Activated CD4-positive, alpha-beta T cell treated with anti-CD3 and anti-CD28 coated beads for 24 hours (primary cell): ENCODE measurements at places on chromosomes 2 and 18.

- no peak for DNase-seq
Measured at GRCh38 chr2:62382757-62383156, 123.2 kb downstream of the TMEM17 start.

DNA sequence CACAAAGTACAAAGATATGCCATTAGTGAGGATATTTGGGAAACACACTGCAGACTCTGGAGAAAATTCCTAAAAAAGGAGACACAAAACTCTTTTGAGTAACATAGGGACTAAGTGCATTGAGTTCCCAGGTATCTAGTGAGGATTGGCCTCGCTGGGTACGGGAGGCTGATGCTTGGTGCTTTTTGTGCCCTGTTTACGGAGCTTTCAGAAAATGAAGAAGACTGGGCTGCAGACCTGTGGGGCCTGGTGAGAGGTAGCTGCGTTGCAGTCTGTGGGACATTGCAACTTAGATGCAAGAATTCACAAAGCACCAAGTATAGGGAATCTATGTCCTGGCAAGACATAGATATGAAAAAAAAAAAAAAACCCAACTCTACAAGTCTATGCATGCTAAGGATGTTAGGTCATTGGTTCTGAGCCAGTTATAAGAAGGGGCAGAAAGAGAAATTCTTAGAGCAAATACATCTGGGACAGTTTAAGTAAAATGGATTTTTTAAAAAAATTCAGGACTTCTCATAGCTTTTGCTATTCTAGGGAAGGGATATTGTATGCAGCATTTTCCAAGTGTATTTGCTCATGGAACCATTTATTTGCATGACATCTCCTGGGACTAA lies 156.0 kb downstream of the SLC4A3 start:
- DNase-seq: no peak

GRCh38 chr2:26849056-26849999 lies 1.4 kb downstream of the DPYSL5 start:
- no peak for DNase-seq

DNA sequence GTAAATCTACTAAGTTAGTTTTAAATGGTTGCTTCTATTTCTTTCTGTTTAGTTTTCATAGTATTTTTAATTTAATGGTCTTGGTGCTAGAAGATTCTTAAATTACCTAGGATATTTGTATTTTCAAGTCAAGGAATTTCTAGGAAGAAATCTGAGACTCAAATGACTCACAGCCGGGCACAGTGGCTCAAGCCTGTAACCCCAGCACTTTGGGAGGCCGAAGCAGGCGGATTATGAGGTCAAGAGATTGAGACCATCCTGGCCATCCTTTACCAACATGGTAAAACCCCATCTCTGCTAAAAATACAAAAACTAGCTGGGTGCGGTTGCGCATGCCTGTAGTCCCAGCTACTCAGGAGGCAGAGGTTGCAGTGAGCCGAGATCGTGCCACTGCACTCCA lies 95.5 kb downstream of the C2orf74 start:
- no peak for DNase-seq

DNA sequence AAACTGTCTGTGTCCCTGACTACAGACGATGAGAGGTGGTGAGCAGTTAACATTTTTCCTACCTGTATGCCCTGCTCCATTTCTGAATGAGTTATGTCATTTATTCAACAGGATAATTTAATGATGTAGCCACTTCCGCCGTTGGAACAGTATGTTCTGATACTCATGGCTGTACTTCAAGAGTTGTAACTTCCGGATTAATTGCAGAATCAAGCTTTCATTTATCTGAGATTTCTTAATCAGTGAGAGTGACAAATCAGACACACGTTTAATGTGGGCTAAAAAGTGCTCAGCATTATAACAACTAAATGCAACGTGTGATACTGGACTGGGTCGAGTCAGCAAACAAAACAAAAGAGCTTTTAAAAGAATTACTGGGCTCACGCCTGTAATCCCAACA lies 107.7 kb downstream of the KCTD1 start:
- no peak for DNase-seq

DNA sequence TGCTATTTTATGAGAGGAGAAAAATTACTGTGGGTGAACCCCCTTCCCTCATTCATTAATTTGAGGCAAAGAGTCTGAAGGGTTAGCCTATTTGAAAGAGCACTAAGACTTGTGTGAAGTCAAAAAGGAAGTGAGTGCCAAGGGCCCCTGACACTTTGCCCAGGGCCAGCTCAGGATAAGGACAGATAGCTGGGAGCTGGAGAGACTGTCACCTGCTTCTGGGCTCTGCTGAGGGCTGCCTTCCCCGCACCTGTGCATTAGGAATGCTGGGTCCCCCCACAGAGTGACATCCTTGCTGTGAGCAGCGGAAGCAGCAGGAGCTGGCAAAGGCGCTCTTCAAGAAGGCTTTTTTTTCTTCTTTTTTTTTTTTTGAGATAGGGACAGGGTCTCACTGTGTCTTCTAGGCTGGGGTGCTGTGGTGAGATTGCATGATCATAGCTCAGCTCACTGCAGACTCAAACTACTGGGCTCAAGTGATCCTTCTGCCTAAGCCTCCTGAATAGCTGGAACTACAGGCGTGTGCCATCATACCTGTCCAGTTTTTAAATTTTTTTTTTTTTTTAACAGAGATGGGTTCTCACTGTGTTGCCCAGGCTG lies 148.3 kb downstream of the AQP4 start:
- no peak for DNase-seq

DNA sequence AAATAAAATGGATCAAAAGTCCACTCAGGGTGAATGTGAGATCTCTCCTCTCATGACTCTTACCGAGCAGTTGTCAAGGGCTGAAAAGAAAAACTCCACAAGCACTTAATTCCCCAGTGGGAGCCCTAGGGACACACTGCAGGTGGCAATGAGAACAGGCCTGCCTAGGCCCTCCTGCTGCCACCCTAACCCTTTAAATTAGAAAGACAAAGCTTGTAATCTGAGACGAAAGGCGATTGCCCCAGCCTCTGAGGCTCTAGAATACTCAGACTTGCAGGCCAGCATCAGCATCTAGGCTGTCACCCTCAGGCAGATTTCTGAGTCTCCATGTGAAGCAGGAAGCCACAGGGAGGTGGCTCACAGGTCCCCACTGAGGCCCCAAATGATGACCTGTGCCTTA lies 457.0 kb upstream of the MYT1L start:
- DNase-seq: no peak

- no peak for DNase-seq
Measured at GRCh38 chr2:232292395-232293154, 86.0 kb upstream of the ALPP start.

- DNase-seq: peak; percentile 80
Measured at GRCh38 chr2:10832203-10832936, 19.8 kb upstream of the PDIA6 start.

DNA sequence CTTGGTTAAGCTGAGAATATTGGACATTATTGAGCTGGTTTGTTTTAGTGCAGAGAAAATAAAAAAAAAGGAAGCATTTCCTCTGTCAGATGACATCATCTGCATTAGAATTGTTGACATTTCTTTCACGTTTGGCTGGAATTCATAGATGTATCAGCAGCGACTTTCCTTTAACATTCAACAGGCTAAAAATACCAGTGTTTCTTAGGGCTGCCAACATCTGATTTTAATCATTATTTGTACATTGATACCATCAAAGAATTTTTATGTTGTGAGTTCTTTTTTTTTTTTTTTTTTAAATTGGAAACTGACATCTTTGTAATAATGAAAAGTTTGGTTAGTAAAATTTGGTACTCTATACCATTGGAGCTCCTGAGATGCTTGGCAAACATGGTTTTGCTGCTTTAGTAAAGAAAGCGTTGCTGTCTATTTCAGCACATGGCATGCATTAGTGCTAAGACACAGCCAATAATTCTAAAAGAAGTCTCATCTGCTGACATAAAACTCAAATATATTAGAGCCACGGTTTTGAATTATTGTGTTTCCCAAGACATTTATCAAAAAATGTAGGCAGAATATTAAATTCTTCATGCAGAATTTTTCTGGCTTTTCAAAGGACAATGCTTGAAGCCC lies 33.6 kb downstream of the GTF2A1L start:
- DNase-seq: no peak

GRCh38 chr2:191421950-191422349 lies 176.7 kb downstream of the MYO1B start:
- no peak for DNase-seq

DNA sequence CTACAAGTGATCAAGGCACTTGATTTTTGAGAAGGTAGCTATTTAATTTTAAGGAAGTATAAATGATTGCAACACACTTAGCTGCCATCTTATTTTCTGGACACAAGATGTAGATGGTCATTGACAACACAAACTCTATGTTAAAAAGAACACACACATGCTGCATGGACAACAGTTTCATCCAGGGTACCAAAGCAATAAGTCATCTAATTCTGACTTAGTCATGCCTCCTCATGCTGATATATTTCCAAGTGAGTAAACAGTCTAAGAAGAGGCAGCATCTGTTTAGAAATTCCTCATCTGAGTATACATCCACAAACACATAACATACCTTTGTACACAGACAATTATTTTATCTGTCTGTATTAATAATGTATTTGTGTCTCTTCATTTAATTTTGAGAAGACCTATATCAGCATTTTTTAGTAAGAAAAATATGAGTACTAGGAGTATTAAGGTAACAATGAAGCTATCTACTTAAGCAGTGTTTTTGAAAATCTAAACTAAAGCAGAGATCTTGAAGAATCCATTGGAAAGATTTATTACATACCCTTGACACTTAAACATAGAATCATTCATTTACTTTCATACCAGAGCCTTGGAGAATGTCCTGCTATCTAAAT lies 84.9 kb downstream of the SCN1A start:
- DNase-seq: no peak

GRCh38 chr2:43170405-43171105 lies 55.9 kb downstream of the ZFP36L2 start:
- no peak for DNase-seq

- peak; percentile 31 for DNase-seq
Measured at GRCh38 chr2:168336786-168337388, 89.5 kb upstream of the STK39 start.

GRCh38 chr2:19559596-19560240 lies 201.3 kb upstream of the OSR1 start:
- no peak for DNase-seq

GRCh38 chr2:223771475-223771874 lies 65.9 kb downstream of the AP1S3 start:
- no peak for DNase-seq

DNA sequence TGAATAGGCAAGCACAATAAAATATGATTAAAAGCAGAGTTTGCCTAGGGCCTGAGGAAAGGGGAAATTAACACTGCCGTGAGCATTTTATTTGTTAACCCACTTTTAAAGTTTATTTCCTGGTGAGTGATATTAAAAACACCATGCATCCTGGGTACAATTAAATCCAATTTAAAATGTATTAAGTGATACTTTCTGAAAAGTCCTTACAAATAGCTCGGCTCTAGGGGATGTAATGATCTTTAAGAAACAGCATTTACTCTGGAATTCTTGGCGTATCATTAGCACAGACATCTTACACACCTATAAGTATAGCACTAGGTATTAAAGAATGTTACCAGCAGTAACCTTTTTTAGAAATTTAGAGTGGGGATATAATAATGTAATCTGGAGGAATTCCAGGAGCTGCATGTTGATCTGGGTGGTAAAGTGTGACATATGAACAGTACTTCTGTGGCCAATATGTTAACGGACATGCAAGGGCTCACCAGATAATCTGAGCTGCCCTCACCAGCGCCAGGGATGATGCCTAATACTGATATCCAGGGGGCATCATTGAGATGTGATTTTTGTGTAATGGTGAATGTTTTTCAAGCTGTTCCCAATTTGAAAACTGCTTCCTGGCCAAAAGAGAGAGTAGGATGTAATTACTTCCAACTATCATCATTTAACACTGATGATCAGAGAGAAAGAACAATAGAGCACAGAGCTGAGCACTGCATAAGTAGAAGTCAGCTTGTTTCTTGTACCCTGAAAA lies 235.9 kb downstream of the DSEL start:
- no peak for DNase-seq

- DNase-seq: no peak
Measured at GRCh38 chr2:152062125-152063091, 36.4 kb downstream of the CACNB4 start.

DNA sequence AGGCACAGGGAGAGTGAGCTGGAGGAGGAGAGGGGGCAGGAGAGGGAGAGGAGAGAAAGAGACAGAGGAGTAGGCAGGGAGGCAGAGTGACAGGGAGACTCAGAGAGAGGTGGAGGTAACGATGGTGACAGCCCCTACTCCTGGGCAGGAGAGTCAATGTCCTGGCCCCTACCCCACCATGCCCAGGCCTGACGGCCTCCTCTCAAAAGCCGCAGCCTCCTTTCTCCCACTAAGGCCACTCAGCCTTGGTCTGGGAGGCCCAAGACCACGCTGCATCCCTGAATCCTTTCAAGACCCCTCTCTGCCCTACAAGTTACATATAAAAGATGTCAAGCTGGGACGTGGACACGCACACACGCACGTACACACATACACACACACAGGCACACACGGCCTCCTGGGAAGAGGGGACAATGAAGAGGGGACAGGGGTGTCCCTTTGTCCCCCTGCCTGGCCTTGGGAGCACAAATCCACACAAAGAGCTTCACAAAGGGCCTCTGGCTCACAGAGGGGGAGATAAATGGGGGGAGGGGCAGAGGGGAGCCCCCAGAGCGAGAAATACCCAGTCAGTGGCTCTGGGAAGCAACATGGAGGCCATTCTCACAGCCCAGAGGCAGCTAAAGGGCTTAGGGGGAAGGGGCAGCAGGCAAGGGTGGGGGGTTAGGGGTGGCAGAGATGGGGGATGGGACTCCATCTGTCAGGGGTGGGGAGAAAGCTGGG lies 19.5 kb upstream of the TNS1 start:
- DNase-seq: no peak

GRCh38 chr18:79794846-79795245 lies 2.9 kb upstream of the KCNG2 start:
- no peak for DNase-seq

DNA sequence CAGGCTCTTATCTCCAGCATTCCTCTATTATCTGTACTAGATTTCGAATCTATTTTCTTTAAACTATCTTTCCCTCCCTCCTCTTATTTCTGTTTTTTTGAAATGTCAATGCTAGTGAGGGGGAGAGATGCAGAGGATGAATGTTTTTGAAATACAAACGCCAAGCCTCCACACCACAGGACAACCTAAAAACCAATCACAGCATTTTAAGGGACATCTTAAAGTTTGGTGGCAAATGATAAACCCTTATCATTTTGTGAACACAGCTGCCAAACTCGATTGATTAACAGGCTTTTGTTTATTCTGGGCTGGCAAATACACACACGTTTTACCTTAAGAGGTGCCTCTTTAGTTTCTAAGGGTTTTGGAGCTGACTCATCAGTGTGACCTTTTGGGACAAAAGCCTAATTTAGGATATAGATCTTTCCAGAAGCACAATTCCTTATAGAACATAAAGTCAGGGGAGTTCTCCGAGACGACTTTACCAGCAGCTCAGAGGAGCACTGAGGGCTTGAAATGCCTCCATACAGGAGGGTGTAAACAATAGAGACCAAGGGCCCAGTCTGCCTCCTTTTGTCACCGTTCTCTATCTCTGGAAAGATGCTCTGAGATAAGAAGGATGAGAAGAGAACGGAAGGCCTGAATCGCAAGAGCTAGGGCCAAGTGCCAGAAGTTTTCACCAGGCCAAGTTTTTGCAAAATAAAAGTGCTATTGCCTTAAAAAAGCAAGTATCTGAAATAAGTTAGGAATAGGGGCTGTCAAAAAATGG lies 4.2 kb upstream of the MEIS1 start:
- no peak for DNase-seq
